Central memory CD4-positive, alpha-beta T cell (primary cell): ENCODE measurements at places on chromosomes 1 and 21.

DNA sequence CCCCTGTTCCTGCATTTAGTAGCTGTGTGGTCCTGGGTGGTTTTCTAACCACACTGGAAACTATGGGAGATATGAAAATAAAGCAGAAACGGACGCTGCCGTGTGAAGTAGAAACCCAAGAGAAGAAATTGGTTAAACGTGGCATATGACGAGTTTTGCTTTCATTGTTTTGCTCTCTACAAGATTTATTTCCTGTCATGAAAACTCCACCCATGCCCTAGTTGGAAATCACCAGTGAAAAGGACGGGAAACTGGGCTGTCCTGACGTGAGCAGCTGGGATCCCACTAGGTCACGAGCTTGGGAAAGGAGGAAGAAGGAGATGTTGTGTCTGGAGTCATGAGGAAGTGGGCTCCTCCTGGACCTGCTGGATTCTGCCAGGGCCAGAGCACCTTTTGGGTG lies 120.8 kb upstream of the GADD45A start:
- no peak for DNase-seq

DNA sequence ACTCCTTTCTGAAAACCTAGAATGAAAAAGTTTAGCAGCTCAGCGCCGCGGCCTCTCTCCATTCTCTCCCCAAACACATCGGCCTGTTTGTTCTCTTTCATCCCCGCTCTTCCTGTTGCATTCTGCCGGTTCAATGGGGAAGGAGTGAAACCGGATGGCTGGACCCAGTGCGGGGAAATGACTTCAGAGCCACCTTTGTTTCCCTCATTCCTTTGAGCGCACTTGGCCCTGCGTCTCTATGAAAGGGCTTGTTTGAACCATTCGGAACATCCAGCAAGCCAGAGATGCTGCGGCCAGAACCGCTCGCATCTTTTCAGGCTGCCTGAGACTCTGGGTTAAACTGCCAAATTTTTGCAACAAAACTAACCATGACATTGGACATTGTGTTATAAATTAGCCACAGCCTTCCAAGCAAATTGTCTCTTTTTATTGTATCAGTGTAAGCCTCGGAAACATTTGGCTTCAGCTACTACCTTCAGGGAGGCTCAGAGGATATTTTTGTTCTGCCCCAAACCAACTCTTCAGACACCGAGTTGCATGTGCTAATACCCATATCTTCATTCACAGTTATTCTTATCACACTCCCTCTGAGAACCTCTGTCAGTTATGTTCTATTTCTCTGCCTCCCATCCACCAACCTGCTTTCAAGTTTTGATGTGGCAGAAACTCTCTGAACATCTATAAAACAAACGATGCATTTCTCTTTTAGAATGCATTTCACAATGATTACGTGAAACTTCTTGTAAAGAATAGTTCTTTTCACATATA lies 5.1 kb upstream of the OLIG1 start:
- DNase-seq, result no peak

DNA sequence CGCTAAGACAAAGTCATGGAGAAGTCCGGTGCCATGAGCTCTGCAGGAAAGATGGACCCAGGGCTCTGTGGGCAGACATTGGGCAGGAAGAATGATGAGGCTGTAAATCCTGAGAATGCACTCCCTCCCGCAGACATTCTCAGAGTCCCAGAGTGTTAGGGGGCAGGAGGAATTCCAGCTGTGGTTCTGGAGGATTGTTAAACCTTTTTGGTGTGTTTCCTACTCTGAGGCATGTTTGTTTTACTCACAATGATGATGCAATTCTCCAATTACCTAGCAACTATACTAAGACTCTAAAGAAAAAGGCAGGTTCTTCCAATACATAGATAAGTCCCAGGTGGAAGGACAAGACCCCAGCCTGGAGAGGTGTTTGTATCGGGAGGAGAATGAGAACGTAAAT lies 2.8 kb upstream of the CAPN9 start:
- no peak for DNase-seq

DNA sequence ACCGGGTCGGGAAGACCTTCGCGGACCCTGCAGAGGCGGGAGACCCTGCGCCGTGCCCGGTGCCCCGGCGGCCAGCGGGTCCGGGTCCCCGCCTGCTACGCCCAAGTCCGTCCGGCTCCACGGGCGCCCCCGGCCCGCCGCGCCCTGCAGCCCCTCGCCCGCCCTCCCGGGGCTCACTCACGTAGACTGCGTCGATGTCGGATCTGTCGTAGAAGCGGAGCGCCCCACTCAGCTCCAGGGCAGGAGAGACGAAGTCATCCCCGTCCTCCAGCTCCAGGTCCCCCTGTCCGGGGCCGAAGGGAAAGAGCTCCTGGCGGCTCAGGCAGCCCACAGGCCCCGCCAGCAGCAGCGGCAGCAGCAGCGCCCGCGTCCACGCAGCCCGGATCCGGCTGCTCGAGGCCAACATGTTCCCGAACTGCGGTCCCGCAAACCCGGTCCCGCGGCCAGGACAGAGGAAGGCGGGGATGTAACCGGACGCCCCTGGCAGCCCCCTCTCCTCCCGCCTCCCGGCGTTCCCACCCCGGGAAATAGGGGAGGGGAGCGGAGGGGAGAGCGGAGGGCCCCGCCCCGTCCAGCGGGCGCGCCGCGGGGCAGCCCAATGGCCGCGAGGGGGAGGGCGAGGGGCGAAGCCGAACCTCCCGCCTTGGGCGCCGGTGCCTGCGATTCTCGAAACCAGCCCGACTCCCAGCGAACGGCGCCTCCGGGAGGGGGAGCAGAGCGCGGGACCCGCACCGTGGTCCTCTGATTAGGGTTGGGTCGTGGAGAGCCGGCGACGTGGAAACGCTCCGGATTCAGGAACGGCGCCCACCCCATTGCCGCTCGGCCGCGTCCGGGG lies at the start of gene NID1:
Gene NID1, minus strand, starts transcription at position 417 of the 835 bp plus-strand sequence. Its CDS starts 11 bp downstream, at position 406.
- peak; percentile 10 for DNase-seq

- DNase-seq, result no peak
Observed at GRCh38 chr1:226268421-226269124, 40.4 kb downstream of the LIN9 start.

GRCh38 chr1:180530501-180530900 lies 28.1 kb upstream of the ACBD6 start:
- DNase-seq, result no peak

GRCh38 chr21:41068496-41068895 lies 99.5 kb upstream of the BACE2 start:
- DNase-seq, result no peak

- DNase-seq, result no peak
Observed at GRCh38 chr21:41439248-41439647, 13.2 kb downstream of the MX1 start.

DNA sequence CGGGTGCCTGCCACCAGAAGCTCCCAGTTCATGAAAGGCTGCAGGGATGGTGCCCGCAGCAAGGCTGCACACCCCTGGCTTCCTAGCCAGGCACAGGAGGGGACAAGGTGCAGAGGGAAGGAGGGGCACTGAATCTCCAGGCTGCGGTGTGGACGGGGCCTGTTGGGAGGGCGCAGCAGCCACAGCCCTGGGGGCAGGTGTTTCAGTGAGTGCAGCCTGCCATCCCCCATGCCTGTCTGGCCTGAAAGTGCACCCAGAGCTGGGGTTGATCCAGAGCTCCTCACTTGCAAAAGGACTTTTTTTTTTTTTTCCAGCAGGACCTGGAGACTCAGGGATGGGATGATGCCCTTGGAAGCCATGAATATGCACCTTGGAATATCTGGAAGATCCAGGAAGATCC lies 153.7 kb upstream of the C1orf174 start:
- no peak for DNase-seq

DNA sequence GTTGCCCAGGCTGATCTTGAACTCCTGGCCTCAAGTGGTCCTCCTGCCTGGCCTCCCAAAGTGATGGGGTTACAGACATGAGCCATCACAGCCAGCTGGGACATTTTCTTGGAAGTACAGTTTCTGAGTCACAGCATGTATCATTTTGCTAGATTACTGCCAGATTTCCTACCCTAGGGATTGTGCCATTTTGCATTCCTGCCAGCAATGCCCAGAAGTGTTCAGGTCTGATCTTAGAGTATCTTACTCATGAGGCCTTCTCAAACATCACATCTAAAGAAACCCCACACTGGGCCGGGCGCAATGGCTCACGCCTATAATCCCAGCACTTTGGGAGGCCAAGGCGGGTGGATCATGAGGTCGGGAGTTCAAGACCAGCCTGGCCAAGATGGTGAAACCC lies 10.2 kb downstream of the BMP8A start:
- DNase-seq, result no peak

- DNase-seq, result no peak
Observed at GRCh38 chr1:243798726-243799125, 51.3 kb downstream of the AKT3 start.

DNA sequence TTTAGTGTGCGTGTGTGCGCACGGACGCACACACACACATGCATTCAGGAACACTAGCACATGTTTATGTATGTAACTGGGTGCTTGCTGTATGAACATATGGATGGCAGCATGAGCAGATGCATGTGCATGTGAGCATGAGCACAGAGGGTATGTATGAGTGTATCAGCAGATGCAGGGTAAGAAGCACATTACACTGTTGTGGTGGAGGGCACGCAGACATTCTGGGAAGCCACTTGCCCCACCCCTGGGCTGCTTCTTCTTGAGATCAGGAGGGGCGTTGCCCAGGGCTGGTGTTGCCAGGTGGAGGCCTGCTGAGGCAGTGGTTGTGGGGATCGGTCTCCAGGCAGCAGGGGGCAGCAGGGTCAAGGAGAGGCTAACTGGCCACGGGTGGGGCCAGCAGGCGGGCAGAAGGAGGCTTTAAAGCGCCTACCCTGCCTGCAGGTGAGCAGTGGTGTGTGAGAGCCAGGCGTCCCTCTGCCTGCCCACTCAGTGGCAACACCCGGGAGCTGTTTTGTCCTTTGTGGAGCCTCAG lies 3.9 kb upstream of the P3R3URF start:
- DNase-seq, result no peak

GRCh38 chr1:2081326-2081885 lies 31.2 kb downstream of the PRKCZ start:
- DNase-seq, result no peak

DNA sequence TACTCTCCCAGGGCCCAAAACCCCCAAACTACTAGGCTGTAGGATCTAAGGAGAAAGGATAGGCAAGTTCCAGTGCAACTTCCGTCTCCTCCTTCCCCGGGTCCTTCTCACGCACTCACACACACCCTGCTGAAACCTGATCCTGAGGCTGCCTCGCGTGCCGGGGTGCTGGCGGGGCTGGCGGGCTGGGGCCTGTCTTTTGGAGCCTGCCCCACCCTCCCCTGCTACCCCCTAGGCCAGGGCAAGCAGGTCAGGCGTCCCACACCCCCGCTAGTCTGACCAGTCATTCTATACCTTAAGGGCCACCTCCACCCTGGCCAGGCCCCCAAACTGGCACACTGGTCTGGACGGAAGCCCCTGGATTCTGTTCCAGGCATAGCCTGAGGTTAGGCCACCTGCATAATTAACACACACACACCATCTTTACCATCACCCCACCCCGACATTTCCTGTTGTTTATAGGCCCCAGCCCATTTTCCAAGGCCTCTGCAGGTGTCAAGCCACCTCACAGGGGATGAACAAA lies 48.3 kb upstream of the ARTN start:
- no peak for DNase-seq

DNA sequence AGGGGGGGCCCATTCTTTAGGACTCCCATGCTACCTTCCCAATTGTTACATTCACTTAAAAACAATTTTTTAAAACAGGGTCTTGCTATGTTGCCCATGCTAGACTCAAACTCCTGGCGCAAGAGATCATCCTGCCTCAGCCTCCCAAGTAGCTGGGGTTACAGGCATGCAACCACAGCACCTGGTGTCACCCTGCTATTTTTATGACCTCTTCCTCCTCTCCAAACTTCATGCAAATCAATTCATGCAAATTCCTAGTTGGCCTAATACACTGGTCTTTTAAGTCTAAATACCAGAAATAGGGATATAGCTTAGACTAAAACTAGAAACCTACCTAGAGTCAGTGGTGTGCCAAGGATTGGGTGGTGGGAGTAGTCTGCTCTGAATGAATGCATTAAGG lies 30.1 kb downstream of the CDKN2C start:
- no peak for DNase-seq

GRCh38 chr1:212595787-212596714 lies 12.5 kb upstream of the ATF3 start:
- peak; percentile 55 for DNase-seq

DNA sequence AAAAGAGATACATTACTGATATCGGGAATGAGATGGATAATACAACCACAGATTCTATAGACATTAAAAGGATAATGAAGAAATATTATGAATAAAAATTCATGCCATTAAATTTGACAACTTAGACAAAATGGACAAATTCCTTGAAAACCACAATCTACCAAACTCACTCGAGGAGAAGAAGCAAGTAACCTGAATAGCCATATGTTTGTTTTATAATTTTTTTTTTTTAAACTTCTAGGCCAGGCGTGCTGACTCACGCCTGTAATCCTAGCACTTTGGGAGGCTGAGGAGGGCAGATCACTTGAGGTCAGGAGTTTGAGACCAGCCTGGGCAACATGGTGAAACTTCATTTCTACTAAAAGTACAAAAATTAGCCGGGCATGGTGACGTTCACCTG lies 327.9 kb downstream of the VAV3 start:
- no peak for DNase-seq

- no peak for DNase-seq
Observed at GRCh38 chr21:18152371-18152770, 92.3 kb upstream of the CHODL start.

GRCh38 chr1:226690460-226690982 lies 48.6 kb downstream of the ITPKB start:
- peak; percentile 85 for DNase-seq

GRCh38 chr1:189315035-189315901 lies 1162.4 kb downstream of the BRINP3 start:
- DNase-seq, result no peak

DNA sequence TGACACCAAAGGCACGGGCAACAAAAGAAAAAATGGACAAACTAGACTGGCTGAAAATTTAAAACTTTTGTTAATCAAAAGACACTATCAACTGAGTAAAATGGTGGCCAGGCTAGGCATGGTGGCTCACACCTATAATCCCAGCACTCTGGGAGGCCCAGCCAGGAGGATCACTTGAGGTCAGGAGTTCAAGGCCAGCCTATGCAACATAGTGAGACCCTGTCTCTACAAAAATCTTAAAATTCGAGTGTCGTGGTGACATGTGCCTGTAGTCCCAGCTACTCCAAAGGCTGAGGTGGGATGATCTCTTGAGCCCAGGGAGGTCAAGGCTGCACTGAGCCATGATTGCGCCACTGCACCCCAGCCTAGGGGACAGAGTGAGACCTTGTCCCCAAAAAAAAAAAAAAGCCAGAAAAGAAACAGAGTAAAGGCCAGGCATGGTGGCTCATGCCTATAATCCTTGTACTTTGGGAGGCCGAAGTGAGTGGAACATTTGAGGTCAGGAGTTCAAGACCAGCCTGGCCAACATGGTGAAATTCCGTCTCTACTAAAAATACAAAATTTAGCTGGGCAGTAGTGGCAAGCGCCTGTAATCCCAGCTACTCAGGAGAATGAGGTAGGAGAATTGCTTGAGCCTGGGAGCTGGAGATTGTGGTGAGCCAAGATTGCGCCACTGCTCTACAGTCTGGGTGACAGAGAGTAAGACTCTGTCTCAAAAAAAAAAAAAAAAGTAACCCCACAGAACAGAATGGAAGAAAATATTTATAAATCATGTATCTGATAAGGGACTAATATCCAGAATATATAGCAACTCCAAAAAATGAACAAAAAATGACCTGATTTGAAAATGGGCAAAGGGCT lies 8.0 kb downstream of the TUT4 start:
- no peak for DNase-seq

- DNase-seq, result peak; percentile 5
Observed at GRCh38 chr1:247077876-247078257, 744 bp downstream of the ZNF670 start.

GRCh38 chr1:164720440-164721227 lies 161.7 kb downstream of the PBX1 start:
- no peak for DNase-seq
